Cardiac fibroblast (primary cell): ENCODE measurements at places on chromosomes 11 and 22.
A peak's percentile ranks its signal among the peaks of the same experiment; 100 is the strongest.

- DNase-seq, result no peak
Observed at GRCh38 chr22:28948424-28948823, 65.1 kb downstream of the ZNRF3 start.

DNA sequence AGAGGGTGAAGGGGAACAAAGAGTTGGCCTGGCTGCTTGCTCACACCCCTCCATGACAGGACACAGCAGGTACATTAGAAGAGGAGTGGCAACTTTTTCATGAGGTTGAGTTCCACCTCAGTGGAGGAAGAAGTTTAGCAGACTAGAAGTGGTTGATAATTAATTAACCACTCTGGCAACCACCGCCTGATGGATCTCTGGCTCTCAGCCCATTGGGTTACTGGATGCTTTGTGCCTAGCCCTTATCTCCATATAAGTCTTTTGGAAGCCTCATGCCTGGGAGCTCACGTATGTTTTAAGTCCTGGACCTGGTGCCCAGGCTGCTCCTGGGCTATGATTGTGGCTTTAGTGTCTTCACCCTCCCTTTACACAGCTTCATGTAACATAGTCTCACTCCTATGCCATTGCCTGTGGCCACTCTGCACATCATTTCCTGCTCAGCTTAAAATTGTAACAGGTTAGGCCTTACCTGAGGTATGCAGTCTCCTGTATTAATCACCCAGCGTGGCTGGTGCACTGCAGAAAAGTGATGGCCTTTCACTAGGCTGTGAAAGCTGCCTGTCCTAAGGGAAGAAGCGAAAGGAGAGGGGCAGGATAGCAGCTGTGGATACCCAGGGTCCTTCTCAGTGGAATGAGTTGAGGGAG, 72.7 kb upstream of the CRTAM start:
- no peak for DNase-seq

- no peak for DNase-seq
Observed at GRCh38 chr11:61754534-61755482, 2.4 kb downstream of the MYRF start.

DNA sequence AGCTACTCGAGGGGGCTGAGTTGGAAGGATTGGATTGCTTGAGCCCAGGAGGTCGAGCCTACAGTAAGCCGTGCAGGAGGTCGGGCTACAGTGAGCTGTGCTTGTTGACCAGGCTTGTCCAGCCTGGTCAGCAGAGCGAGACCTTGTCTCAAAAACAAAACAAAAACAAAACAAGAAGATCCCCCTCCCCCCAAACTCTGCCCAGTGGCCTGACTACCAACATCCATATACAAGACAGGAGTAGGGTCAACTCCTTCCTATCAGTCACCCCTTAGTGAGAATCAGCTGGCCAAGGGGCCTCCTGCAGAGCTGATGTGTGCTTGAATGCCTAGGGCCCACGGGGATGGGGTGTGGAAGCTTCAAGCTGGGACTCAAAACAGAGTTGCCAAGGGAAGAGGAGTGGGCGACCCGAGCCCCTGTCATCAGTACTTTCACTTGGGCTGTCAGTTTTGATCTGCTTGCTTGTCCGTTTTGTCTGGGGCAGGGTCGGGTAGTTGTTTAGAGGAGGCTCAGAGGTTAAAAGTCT, 942 bp upstream of the TSPAN18 start:
- no peak for DNase-seq

DNA sequence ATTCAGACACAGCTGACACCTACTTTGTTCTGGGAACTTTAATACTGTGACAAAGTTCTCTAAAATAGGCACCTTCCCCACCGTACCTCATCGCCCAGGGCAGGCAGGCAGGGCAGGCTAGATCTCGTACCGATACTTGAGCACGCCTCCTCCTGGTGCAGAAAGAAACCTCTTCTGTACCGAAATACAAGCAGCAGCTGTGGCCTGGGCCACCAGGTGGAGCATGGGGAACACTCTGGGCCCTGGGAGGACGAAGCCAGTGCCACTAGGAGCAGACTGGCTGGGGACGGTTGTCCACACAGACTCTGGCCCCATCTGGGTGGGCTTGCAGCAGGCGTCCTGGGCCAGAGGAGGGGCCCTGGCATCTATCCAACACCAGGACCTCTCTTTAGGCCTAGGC, 12.8 kb downstream of the PMM1 start:
- DNase-seq, result peak; percentile 60

GRCh38 chr22:45554040-45554406, 51.3 kb downstream of the FBLN1 start:
- DNase-seq, result no peak

DNA sequence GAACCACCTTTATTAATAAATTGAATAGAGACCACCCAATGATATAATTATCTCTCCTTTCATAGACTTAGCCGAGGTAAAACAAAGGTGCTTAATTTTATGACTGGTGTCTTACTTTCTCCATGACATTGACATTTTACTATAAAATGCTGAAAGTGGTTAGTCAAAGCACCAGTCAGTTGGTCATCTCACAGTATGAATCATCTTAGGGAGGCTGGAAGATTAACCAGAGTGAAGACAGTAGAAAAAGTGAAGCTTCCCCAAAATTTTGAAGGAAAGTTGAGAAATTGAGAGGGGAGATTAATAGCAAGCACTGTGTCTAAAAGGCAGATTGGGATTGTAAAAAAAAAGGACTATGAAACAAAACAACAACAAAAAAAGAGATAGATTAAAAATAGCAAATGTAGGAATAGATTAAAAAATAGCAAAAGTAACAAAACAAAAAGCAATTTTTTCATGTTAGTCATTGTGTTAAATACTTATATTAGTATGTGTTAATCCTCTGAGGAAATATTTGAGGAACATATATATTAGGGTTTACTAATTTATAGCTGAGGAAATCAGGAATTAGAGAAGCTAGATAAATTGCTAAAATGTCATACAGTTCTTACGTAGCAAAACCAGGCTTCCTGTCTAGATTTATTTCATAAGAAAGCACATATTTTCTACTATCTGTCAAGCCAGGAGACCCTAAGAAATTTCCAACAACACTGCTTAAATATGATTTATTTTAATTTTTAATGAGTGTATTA, 557.3 kb upstream of the ANO5 start:
- DNase-seq, result no peak

GRCh38 chr11:82683029-82683428, 50.6 kb downstream of the FAM181B start:
- DNase-seq, result no peak

- no peak for DNase-seq
Observed at GRCh38 chr22:20810645-20811044, 36.7 kb downstream of the SERPIND1 start.

- DNase-seq, result no peak
Observed at GRCh38 chr11:115302946-115303703, 201.1 kb downstream of the CADM1 start.

GRCh38 chr22:47421846-47422245, 659.4 kb downstream of the TBC1D22A start:
- no peak for DNase-seq

DNA sequence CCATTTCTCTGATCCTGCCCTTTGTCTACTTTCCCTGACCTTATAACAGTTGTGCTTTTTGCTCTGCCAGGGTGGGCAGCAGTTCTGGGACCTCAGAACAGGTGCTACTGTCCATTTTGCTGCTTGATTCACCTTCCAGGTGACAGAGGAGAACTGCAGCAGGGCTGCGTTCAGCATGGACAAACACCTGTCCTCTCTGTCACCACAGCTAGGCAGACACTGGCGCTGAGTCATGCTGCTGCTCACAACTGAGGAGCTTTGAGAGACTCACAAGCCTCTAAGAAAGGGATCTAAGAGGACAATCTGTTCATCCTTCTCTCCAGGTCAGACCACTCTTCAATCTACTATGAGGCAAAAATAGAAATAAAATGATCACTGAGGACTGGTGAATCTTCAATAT, 1144.5 kb upstream of the CCDC90B start:
- no peak for DNase-seq

GRCh38 chr11:11669233-11669846, 47.5 kb upstream of the GALNT18 start:
- no peak for DNase-seq

GRCh38 chr11:69062169-69062855, 13.6 kb downstream of the TPCN2 start:
- DNase-seq, result no peak

- no peak for DNase-seq
Observed at GRCh38 chr22:42138972-42139371, 8.4 kb upstream of the CYP2D6 start.

GRCh38 chr11:128424271-128424711, 163.1 kb downstream of the ETS1 start:
- peak; percentile 20 for DNase-seq

DNA sequence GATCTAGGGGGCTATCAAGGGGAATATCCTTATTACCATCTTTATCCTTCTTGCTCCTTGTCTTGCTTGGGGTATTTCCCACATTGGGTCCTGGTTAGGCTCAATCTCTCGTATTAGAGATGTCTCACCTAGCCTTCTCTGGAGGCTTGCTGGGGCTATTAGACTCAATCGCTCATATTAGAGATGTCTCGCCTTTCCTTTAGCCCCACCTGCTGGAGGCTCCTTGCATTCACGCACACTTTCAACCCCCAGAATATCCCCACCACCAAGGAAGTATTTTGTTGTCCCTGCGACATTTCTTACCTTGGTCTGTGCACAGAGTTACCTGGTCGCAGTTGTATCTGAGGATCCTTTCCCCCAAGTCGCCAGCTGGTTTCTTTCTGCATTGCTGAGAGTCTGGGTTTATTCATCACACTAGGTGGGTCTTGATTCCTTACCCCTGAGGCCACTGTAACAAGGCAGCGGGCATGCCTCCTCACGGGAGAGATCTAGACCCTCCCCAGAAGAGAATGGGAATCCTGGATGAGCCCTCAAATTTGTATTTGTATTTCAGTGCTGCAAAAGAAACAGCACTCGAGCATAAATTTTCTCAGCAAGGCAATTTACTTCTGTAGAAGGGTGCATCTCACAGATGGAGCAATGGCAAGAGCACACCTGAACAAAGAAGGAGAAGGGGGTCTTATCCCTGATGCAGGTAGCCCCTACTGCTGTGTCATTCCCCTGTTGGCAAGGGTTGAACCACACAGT, 15.9 kb upstream of the HYLS1 start:
- peak; percentile 66 for DNase-seq

- no peak for DNase-seq
Observed at GRCh38 chr11:116507016-116507415, 265.8 kb downstream of the BUD13 start.

DNA sequence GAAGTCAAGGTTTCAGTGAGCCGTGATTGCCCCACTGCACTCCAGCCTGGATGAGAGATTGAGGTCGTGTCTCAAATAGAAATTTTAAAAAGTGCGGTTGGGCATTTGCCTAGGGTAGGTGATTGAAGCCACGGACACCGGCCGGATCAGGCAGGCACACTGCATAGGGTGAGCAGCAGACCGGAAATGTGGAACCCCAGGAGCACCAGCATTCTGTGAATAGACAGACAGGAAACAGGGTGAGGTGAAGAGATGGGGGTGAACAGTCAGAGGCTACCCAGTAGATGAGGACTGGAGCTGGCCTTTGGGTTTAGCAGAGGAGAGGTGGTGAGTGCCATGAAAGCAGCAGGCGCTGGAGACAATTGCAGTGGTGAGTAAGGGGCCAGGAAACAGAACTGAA, 43.5 kb downstream of the PPFIA1 start:
- no peak for DNase-seq

- DNase-seq, result no peak
Observed at GRCh38 chr11:67644472-67645418, 5.2 kb upstream of the TBX10 start.

GRCh38 chr11:50187220-50187619, 154.5 kb downstream of the OR4C45 start:
- DNase-seq, result no peak

- no peak for DNase-seq
Observed at GRCh38 chr11:102614485-102614884, 10.6 kb downstream of the MMP20 start.

DNA sequence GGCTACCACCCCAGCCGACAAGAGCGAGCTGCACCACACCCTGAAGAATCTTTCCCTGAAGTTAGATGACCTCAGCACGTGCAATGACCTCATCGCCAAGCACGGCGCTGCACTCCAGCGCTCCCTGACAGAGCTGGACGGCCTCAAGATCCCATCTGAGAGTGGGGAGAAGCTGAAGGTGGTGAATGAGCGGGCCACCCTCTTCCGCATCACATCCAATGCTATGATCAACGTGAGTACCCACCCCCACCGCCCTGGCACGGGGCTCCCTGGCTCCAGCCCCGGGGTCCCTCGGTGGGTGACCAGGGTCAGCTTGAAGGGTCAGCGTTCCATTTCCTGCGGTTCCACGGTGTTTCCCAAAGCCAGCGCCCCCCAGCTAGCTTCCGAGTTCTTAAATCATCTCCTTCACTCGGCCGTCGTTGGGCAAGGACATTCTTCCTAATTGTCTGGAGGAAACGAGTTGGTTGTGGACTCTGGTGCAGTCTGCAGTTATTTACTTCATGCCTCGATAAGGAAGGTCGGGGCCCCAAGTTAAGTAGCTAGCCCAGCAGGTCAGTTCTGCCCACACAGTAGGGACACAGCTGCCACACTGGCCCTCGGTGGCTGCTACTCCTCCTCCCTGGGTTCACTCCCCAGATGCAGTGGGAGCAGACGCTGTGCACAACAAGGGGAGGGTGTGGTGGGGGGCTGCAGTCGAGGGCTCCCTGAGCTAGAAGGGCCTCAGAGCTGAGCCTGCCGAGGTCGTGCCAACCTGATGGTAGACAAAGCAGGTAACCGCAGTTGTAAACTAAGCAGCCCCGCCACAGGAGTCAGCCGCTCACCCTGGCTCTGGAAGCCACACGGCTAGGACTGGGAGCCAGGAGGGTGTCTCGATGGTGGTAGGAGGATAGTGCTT, 97.9 kb downstream of the MORC2 start:
- DNase-seq, result no peak

- no peak for DNase-seq
Observed at GRCh38 chr11:2002807-2003206, 5.2 kb upstream of the H19 start.

DNA sequence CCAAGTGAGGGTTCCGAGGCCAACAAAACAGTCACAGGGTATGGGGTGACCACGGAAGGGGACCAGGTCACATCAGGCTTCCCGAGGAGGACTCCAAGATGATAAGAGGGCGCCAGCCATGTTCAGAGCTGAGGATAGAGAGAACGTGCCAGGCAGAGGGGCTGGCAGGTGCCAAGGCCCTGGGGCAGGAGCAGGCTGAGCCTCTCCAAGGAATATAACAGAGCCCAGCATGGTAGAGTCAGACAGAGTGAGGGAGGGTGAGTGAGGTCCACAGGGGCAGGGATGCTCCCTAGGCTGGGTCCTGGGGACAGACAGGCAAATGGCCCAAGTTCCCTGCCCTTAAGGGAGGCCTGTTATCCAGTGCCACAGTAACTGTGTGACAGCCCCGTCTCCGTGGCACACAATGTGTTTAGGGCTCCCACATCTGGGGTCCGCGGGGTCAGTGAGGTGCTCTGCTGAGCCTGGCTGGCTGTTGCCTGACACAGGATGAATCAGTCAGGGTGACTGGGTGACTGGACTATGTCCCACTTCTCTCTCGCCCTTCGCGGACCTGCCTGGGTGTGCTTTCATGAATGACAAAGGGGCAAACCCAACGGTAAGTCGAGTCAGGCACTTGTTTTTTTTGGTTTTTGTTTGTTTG, 105.3 kb downstream of the MPPED1 start:
- DNase-seq, result no peak
